Ovary (tissue), 10 donors: ENCODE measurements at places on chromosomes 2 and 18.

GRCh38 chr18:35467624-35468016 lies 30.1 kb downstream of the INO80C start:
- DNase-seq, result no peak

GRCh38 chr2:32954206-32954605 lies 7.5 kb downstream of the LTBP1 start:
- DNase-seq, result no peak

- DNase-seq, result no peak
Measured at GRCh38 chr2:199465390-199465789, 7.7 kb upstream of the SATB2 start.

- DNase-seq, result no peak
Measured at GRCh38 chr2:19714926-19715325, 186.9 kb downstream of the TTC32 start.

- no peak for DNase-seq
Measured at GRCh38 chr2:16650287-16651249, 15.1 kb downstream of the CYRIA start.

DNA sequence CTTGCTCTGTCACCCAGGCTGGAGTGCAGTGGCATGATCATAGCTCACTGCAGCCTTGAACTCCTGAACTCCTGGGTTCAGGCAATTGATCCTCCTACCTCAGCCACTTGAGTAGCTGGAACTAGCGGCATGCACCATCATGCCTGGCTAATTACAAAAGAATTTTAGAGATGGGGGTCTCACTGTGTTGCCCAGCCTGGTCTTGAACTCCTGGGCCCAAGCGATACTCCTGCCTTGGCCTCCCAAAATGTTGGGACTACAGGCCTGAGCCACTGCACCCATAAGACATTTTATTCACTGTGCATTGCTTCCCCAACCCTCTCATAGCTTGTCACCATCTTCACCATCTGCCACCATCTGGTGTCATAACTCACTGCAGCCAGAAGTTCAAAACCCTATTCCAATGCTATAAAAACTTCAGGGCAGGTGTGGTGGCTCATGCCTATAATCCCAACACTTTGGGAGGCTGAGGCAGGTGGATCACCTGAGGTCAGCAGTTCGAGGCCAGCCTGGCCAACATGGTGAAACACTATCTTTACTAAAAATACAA lies 78.7 kb downstream of the NCAPH start:
- DNase-seq, result no peak

GRCh38 chr2:134465228-134466105 lies 211.6 kb downstream of the MGAT5 start:
- no peak for DNase-seq

GRCh38 chr18:75896865-75897264 lies 469.4 kb upstream of the SMIM21 start:
- DNase-seq, result no peak

GRCh38 chr2:226603606-226604005 lies 196.0 kb downstream of the IRS1 start:
- DNase-seq, result no peak

- DNase-seq, result no peak
Measured at GRCh38 chr2:109558076-109558882, 55.5 kb downstream of the SEPTIN10 start.

DNA sequence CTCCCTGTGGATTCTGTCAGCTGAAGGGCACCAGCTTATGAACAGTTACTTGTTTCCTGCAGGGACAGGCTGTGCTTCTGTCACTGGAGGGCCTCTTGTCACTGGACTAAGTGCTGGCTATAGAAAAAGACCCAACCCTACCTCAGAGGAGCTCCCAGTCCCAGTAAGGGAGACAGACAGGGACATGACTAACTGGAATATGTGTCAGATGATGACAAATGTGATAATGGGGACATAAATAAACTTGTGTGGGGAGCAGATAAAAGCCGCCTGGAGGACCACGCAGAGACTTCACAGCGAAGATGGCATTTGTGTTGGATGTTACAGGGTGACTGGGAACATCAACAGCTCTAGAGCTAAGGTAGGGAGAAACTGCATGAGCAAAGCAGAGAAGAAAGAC lies 95.0 kb downstream of the MAPRE2 start:
- no peak for DNase-seq

DNA sequence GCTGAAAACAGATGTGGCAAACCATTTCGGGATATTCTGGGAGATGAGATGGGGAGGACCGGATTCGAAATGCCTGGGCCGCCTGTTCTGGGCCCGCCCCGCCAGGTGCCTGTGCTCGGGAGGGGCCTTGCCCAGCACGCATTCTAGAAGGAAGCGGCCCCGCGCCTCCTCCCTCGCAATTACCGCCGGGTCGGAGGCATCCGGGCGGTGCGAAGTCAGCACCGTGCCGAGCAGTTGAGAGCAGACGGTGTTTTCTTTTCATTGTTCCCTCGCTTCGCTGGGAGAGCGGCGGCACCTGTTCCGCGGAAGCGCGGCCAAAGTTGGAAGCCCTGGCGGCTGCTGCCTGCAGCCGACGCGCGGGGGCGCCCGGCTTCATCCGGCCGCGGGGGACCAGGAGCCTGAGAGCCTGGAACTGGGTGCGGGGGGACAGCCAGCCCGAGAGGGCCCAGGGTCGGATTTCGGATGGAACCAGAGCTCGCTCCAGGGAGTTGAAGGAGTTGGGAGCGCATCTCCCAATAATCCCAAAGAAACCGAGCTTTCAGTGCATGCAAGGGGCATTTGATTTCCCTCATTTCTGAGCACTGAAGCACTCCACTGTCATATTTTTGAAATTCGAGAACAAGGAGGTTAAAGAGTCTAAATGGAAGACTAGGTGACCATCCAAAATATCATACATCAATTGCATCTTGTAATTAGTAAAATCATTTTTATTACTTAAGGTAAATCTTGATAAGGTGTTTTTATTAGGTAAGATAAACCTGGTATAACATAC lies 241.8 kb upstream of the RAB12 start:
- DNase-seq, result peak; percentile 70

- no peak for DNase-seq
Measured at GRCh38 chr18:54263904-54264336, 5.4 kb upstream of the POLI start.

GRCh38 chr2:177543007-177543760 lies 150.6 kb downstream of the AGPS start:
- peak; percentile 17 for DNase-seq

- DNase-seq, result no peak
Measured at GRCh38 chr18:21629089-21629832, 17.1 kb downstream of the SNRPD1 start.
